Inflammatory macrophage (primary cell): ENCODE measurements at places on chromosomes 5 and 9.

DNA sequence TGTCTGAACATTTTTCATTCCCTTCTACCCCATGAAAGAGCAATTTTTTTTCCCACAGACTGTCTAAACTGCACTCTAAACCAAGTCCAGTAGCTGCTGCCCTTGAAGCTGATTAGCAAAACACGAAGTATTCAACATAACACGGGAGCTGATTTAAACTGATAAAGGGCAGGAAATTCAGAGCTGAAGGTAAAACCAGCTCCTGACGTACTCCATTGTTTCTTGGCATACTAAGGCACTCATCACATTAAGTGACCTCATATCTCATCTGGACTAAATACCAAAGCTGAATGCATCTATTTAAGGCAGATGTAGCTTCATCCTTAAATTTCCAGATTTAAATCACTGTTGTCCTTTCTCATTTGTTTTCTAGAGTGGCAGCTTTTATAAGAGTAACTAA lies 12.0 kb downstream of the GDF9 start:
- DNase-seq: no peak

DNA sequence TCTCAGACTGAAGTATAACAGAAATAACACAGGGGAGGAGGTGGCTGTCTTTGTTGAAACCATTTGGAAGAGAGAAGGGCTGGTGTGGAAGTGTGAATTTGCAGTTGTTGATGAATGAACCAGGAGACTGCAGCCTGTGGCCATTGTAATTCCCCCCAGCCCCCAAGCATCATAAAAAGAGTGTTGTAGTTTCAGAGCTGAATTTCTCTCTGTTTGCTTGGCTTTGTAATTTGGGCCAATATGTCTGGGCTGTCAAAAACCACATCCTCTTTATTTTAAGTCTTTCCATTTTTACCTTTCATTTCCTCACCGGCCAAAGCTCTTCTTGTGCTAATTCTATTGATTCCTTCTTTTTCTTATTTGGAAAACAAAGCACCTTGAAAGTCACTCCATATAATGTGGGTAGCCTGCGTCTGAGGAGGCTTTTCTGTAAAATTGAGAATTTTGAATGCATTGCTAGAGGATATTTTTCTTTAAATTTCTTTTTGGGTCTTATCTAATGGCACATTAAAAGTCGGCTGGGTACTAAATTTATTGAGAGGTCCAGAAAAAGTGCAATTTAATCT lies 383.3 kb downstream of the OSTF1 start:
- no peak for DNase-seq

- DNase-seq: no peak
Observed at GRCh38 chr5:54637654-54638053, 120.1 kb downstream of the SNX18 start.

DNA sequence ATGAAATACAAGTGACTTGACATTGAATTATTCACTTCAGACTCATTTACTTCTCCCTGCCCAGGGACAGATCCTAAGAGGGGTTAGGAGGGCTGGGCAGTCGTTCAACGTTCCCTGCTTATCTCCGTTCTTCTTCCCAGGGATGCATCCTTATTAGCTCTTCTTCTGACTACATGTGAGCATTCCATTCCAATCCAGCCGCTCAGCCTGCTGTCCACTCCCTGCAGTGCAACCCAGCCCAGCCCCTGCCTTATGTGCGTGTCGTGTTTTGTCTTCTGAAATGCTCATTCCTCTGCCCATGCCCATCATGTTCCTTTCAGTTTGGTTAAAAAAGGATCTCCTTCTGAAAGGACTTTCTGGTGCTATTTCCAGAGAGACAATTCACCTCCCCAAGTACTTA lies 64.7 kb upstream of the PALM2AKAP2 start:
- DNase-seq: no peak

DNA sequence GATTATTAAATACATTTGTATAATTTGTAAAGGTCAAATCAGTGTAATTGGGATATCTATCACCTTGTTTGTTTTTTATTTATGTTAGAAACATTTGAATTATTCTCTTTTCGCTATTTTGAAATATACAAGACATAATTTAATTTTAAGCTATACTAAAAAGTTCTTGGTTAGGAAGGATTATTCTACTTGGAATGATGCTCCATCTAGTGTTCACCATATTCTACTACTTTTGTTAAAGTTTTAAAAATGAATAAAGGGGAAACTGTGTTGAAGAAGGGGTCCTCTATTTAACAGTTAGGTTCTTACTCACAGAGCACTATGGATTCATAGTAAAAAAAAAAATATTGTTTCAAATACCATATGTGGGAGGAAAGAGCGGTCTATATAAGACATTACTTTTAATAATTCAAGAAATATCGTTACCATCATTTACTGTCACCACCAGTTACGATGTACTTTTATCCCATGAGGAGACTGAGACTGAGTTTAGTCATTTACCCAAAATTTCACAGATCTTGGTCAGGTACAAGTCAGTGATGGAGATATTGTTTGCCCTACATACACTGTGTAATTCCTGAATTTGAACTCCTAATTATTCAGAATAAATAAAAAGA lies 6.3 kb upstream of the STOM start:
- DNase-seq: peak; percentile 41

DNA sequence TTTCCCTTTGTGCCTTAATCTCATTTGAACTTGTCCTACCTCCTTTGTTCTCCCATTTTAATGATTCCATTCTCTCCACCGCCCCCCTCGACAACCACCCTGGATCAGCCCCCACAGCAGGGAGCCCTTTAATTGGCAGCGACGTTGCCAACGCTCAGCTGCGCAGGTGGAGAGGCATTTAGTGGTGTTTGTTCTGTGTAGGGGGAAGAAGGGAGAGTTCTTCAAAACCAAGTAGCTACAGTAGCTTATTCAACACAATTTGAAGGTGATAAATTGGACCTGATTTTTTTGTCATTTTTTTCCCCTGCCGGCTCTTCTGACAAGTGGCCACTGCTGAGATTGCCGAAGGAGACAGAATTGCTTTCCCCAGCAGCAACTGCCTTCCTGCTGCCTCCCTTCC lies 499.1 kb downstream of the CDK5RAP2 start:
- no peak for DNase-seq

- DNase-seq: no peak
Observed at GRCh38 chr9:104810421-104811339, 46.8 kb downstream of the NIPSNAP3B start.

GRCh38 chr5:2148312-2149194 lies 265.8 kb upstream of the IRX4 start:
- DNase-seq: no peak

DNA sequence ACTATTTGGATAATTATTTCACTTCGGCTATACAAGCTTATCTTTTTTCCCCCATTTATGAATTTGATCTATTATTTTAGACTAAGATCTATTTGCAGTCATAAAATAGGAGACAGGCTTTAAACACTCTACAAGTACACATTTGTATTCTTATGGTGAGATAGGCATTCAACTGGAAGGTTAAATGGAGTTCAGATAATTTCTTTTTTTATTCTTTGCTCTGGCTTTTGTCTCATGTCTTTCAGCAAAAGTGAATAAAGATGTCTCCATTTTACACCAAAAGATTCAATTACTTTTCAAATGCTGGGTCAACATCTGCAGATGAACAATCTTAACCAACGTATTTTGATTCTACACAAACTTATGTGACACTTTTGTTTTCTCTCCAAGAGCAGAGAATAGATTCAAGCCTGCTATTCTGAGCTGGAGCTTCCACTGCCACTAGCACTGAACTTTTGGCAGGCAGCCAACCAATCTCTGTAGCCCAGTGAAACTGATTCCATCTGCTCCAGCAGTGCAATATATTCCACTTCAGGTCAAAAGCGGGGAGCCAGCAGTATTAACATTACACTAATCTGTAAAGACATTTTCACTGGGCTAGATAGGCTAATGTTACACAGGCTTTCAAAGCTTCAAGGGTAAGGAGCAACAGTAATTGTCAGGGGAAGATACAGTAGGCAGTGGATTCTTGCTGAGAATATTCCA lies 452.0 kb upstream of the ZNF608 start:
- DNase-seq: no peak

DNA sequence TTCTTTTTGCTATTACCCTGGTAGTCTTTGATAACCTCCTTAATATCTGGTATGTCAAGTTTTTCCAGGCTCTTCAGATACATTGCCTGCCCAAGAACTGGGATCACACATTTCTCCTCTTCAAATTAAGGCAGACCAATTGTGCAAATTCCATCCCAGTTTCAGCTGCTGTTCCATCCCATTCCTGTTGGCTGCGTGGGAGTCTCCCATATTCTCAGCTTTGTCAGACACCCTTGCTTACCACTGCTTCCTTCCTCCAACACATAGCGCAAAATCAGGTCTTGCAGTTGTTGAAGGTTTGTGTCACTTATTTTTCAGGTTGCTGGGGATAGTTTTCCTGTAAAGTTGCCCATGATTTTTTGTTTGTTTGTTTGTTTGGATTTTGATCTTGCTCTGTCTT lies 15.2 kb downstream of the HCN1 start:
- no peak for DNase-seq

DNA sequence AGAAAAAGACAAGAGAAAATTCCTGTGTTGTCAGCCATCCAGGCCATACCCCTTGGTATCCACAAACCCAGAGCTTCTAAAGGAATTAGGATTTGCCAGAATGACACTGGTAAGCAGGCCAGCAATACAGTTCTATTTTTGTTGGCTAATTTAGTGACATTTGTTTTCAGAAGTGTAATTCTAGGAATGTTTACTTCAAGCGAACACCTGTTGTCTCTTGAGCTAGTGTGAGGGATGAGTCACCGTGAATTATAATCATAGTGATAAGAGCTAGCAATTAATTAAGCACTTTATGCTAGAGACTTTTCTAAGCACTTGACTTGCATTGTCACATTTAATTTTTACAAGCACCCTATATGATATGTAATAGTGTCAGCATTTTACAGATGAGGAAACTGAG lies 99.2 kb downstream of the PRKACG start:
- no peak for DNase-seq

DNA sequence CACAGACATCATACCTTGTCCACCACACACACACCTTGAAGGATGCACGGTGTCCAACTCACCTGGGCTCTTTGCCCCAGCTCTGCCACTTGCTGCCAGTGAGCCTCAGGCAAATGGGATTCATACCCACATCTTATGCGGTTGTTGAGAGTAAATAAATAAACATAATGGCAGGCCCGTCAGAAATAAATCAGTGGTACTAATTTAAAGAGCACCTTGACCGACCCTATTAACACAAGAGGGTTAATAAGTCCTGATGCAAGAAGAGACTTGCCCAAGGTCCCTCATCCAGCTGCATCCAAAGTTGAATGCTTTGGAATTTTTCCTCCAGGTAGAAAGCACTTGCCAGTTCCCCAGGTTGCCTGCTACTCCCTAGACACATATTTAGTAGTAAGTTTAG lies 11.6 kb upstream of the AKNA start:
- DNase-seq: no peak

DNA sequence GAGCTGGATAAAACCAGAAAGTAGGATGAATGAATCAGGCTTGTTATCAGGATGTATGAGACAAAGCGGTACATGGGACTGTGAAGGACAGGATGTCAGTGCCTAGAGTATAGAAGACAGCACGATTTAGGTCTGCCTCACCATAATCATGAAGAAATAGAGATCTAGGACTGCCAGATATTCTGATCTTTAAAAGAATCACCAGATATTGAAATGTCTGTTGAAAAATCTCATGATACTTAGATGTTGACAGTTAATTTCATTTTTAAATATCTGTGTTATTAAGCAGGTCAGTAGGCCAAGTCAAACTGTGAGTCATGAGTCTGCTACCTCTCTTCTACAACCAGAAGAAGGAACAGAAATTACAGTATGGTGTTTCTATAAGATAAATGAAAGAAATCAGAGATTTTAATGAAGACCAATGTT lies 65.0 kb downstream of the ST8SIA4 start:
- DNase-seq: peak; percentile 16

GRCh38 chr9:129058965-129059795 lies 21.7 kb upstream of the DOLPP1 start:
- DNase-seq: peak; percentile 73

DNA sequence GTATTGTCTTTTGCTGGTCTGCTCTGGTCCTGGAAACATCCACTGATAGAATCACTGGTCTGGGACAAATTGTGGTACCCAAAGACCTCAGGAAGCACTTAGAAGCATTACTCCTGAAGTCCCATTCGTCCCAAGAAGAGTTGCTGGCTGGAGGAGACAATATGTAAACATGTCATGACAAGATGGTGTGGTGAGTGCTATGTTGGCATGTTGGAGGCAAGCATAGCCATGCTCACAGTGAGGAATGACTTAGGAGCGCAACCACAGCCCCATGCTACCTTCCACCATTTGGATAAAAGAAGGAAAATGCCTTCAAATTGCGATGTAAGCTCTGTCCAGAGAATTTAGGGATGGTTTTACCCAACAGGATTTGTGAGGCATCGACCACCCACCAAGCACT lies 115.8 kb upstream of the STC2 start:
- no peak for DNase-seq

GRCh38 chr5:7016999-7017747 lies 303.9 kb downstream of the TENT4A start:
- DNase-seq: no peak

GRCh38 chr9:16328349-16328748 lies 542.1 kb downstream of the BNC2 start:
- DNase-seq: no peak

DNA sequence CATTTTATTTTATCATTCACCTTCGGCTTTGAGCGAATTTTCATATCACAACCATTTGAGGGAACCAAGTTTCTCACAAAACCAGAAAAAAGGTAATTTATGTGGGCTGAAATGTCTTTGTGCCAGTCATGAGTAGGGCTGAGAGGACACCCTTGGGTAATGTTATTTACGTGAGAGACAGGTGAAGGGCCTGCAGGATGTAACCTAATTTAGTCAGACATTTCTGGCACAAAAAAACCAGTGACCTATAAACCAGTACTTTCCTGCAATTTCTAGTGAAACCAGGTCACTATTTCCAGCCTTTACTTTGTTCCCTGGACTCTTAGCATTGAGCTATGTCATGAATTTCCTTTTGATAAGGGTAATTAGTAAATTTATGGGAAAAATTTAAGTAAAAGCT lies 17.2 kb upstream of the CCDC112 start:
- no peak for DNase-seq

GRCh38 chr5:168209997-168210396 lies 81.4 kb upstream of the WWC1 start:
- no peak for DNase-seq

DNA sequence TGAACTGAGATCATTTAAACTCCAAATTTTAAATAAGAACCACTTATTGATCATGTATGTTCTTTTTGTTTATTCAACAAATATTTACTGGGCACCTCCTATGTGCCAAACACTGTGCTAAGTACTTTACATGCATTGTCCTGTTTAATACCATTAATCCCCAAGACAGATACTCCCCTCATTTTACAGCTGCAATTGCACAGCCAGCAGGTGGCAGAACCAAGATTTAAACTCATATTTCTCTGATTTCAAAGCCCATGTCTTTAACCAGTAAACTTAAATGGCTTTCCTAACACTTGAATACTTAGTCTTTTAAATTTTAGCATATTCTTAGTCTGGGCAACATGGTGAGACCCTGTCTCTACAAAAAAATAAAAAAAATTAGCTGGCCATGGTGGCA lies 43.4 kb upstream of the KIAA1958 start:
- peak; percentile 16 for DNase-seq
